ENCODE measurements at places on chromosomes 12 and 14. TPM values are rescaled to one million over a fixed set of nuclear protein-coding genes. Genes with fewer than 3 reads are reported as not detected.

PELI2 gene
- 2.0 TPM for total RNA-seq

MIP gene
- total RNA-seq: 0.36 TPM

SLC6A15 gene
- total RNA-seq: not detected

- DNase-seq: no peak
Observed at GRCh38 chr14:22382395-22382794, 206.6 kb downstream of the DAD1 start.

GRCh38 chr12:105466901-105467598 is 136.6 kb downstream of the C12orf75 start:
- DNase-seq: no peak

- DNase-seq: no peak
Observed at GRCh38 chr12:87020071-87020470, 763.9 kb upstream of the MGAT4C start.

GRCh38 chr12:106084014-106084671 is 54.6 kb downstream of the NUAK1 start:
- DNase-seq: no peak
